ENCODE measurements at places on chromosomes 5 and 9.
A peak's percentile ranks its signal among the peaks of the same experiment; 100 is the strongest.

- DNase-seq: no peak
Measured at GRCh38 chr5:80930940-80931339, 29.2 kb upstream of the RASGRF2 start.

GRCh38 chr9:120336021-120336752 lies 243.8 kb downstream of the CDK5RAP2 start:
- DNase-seq: no peak

DNA sequence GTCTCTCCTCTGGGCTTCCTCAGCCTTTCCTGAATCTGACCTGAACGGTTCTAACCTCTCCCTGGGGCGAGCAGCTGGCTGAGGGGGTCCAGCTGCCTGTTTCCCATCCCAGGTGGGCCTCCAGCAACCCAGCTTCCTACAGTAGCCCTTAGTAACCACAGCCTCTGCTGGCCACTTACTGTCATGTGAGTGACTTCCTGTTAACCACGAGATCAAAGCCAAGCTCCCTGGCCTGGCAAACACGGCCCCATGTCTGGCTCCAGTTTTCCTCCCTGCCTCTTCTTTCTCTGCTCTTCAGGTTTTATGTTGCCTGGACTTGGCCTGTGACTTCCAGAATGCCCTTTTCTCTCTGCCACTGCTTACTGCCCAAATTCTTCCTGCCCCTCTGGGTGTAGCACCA lies 47.2 kb upstream of the DAB2IP start:
- DNase-seq: peak; percentile 84

GRCh38 chr9:95736370-95736769 lies 139.1 kb upstream of the ERCC6L2 start:
- no peak for DNase-seq

DNA sequence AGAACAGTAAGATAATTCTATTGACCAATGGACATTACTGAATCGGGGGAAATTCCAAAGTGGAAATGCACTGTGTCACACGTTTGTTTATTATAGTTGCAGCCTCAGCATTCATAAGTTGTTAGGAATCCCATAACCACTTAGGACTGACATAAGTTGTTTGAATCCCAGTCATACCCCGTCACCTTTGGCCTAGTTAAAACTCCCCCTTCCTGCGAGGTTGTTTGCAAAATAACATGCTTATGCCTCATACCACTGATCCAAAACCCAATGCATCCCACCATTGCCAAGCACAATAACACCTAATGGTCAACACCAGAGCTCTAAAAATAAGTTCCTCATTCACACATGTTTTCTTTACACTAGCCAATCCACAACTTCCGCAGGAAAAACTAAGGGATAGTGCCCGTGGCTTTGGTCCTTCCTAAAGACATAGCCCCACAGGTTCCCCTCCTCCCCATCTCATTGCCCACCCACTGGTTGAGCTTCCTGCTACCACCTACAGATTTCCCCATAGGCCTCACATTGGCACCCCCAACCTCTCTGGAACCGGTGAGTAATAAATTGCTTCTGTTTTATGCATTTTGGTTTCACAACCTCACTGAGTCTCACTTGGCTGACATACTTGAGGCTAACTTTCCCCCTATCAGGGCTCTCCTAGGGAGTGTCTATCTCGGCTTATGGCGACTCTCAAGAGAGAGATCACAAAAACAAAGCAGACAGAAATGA lies 42.3 kb upstream of the MUSK start:
- DNase-seq: peak; percentile 7

GRCh38 chr9:20473515-20474013 lies 148.7 kb downstream of the MLLT3 start:
- no peak for DNase-seq

GRCh38 chr5:177403102-177403791 lies 2.8 kb upstream of the PFN3 start:
- no peak for DNase-seq

All from CD14-positive monocyte (primary cell).